ENCODE measurements at places on chromosomes 2 and 18.

DNA sequence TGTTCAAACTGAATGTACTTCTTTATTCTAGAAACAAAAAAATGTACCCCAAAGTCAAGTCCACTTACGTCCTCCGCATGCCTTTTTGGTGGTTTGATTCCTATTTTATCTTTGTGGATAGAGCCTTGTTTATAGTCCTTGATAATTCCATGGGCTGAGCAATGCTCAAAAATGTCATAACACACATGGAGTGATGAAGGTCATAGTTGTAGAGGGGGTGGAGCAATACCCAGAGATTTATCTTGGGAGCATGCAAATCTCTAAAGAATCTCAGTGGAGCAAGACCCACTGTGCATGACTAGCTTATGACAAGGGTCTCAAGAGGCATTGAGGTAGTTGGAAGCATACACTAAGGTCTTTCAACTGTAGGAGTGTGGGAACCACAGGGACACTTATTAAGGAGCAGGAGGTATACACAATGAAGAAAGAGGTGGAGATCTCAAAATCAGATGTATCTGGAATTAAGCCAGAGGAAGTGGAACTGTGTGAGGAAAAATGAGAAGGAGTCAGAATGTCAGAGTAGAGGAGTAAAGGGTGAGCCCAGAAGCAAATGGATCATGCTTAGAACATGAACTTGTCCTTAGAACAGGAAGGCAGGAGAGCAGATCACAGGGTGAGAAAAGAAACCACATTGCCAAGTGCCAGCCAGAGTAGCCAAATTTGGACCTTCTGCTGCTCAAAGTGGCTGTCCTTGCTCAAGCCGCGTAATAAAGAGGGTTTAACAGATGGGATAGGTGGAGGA lies 68.1 kb upstream of the STK39 start:
- DNase-seq: no peak

DNA sequence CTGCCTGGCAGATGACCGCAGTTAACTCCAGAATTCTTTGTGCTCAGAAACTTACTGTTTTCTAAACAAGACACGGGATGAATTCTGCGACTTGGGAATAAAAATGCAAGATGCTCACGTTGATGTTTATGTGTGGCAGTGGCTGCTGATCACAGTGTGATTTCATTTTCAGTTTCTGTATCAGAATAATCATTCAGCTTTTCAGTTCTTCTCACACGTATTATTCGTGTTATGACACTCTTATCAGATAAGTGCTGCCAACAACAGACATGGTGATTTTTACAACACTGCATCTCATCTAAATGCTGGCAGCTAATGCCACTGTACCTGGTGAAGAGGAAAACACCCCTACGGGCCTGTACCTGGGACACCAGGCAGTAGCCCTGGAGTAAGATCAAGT lies 272.9 kb upstream of the REV1 start:
- no peak for DNase-seq

DNA sequence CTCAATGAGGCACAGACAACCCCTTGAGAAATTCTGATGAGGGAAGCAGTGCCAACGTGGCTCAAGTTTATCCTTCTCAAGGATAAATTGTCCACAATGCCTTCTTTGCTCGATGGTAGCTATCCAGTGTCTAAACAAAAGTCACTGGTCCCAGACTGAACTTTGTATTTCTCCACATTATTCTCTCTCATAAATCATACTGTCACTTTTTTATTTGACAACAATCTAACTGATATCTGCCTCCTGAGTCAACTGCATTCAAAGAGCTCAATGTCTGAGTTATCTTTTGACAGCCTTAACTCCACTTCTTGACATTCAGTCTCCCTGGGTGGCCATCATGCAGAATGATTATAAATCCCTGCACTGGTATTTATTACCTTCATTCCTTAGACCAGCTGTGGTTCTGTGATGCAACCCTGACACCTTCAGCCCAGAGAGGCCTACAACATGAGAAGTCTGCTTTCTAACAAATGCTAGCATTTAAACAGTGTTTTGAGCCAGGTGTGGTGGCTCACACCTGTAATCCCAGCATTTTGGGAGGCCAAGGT lies 38.2 kb downstream of the IMMT start:
- no peak for DNase-seq

DNA sequence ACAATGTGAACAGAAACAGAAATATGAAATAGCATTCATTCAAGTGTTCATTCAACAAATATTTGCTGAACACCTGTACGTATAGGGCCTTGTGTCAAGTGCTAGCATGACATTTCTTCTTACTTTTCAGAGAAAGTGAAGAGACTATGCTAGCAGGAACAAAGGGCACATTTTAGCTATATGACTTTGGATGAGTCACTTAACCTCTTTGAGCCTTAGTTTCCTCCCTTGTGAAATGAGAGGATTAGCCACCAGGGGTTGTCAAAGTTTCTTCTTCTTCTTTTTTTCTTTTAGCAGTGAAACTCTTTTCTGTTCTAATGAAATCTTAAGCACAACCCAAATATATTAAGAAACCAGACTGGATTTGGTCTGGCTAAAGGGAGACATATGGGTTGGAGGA lies 53.1 kb downstream of the FIGN start:
- no peak for DNase-seq

GRCh38 chr18:9055185-9055584 lies 47.3 kb upstream of the NDUFV2 start:
- no peak for DNase-seq

- no peak for DNase-seq
Observed at GRCh38 chr2:10499275-10499907, 51.3 kb upstream of the ODC1 start.

DNA sequence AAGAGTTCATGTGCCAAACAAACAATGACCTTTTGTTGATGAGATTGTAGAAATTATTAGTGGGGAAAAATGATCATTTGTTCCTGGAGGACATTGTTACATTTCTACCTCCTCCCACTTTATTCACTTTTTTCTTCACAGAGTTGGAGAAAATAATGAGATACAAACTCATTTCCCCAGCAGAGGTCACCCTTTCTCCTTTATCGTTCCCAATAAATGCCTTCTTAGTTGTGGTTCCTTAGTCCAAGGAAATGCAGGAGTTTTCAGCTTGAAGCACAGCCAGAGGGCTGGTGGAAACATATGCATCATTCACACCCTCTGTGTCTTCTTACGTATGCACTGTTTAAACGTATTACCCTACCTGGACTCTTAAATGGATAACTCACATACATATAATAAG lies 108.8 kb downstream of the SLC4A3 start:
- DNase-seq: no peak

DNA sequence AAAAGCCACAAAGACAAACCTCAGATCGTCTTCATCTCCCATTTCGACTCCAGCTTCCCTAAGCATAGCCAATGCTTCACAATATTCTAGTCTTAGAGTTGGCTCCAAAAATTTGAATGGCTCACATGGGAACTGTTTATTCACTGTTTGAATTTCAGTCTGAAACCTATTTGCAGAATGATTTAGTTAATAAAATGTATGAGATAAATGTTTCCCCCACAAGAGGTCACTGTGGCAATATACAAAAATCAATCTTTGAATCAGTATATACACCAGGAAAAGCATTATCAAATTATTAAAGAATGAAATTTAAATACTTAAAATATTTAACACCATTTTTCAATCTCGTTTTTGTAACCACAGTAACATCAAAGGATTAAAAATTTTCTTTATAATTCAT lies 40.0 kb upstream of the MCM6 start:
- DNase-seq: no peak

GRCh38 chr2:88067189-88067588 lies 436 bp upstream of the SMYD1 start:
- no peak for DNase-seq

- DNase-seq: no peak
Observed at GRCh38 chr2:71882949-71883472, 264.7 kb downstream of the CYP26B1 start.

DNA sequence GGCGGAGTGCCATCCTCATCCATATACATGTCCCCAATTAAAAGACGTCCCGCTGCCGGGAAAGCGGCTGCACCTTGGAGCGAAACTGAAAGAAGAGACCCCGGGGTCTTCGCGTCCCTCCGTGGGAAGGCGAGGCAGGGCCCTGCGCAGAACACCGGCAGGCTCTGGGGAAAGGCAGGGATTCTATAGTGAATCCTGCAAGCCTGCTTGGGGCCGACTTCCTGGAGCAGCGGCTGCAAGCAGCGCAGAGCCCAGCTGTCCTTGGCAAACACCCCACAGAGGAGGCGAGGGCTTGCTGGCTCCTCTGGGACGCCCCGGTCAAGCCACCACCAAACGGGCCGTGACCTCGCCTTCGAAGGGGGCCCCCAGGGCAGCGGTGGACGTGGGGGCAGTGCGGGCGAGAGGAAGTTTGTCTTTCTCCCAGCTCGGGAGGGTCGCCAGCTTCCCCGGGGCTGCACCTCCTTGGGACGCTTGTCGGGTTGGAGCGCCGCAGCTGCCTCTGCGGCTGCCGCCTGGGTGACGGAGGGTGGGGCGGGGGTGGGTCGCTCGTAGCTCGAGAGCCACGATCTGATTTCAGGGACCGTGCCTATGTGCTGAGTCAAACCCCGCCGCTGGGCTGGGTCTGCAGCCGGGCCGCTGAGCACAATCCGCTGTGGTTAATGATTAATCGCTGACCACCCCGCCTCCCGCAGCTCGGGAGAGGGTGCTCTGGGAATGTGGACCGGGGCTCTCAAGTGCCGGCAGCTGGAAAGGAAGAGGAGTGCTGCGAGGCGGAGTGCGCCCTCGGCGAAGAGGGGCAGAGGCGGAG lies 486 bp upstream of the GPR39 start:
- DNase-seq: no peak

DNA sequence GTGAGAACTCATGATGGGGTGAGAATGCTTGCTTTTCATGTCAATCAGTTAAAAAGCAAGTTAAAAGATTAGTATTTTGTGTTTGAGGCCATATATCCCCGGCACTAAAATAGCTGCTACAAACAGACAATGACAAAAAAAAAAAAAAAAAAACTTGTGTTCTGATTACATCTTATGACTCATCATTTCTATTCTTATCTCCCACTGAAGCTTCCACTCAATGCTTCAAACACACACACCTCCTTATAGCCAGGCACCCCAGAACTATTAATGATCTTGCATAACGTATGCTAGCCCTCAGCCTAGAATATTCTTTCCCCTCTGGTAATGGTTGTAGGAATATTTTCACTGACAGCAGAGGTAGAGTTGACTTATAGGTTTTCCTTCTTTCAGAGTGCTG lies 778.3 kb downstream of the TRIB2 start:
- DNase-seq: no peak

DNA sequence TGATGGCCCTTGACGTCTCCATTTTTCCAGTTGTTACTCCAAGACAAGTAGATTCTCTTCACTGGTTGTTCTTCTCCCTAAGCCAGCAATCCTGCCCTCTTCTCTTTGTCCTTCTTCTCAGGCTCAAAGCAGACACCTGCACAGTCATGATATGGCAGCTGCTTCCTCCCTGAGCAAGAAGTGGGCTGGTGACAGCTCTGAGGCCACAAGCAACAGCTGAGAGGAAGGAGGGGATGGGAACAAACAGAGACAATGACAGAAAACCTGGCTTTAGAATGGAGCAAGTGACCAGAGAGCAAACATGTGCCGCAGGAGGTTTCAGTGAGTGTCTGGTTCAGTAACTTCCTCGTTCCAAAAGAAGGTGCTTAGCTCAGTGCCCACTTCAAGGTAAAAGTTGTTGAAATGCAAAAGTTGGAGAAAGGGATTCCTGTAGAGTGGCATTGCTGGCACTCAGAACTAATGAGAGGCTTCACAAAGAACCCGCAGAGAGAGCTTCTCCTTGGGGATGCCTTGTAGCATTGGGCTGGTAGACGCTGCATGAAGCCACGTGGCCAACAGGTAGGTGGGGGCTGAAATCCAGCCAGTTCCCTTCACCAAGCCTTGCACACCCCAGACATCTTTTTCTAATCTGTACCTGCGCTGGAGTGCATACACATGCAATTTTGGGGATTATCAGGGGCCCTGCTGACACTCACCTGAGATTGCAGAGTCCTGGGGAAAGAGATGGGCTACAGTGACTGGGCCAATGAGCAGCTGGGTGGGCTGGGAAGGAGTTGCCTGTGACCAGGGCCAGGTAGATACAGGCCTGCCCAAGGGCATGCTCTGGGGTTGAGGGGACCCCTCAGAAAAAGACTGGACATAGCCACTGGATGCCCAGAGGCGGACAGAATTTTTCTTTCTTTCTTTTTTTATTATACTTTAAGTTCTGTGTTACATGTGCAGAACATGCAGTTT lies 153.3 kb upstream of the RAB12 start:
- no peak for DNase-seq

- DNase-seq: no peak
Observed at GRCh38 chr18:48030616-48031480, 100.4 kb upstream of the SMAD2 start.

- no peak for DNase-seq
Observed at GRCh38 chr2:209308415-209308814, 115.4 kb upstream of the MAP2 start.

DNA sequence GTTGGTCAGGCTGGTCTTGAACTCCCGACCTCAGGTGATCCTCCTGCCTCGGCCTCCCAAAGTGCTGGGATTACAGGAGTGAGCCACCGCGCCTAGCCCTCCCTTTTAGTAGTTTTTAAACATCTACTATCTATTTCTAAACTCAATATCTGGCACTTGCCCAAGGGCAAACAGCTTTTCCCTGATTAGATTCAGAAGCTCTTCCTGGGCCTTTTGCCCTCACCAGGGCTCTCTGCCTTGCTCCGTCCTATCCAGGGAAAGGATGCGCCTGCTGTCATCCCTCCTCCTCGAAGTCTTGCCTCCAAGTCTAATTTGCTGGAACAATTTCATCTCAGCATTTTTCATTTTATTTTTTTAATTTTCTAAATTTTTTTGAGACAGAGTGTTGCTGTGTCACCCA lies 41.4 kb upstream of the FHOD3 start:
- no peak for DNase-seq

GRCh38 chr2:140990416-140990815 lies 1140.4 kb downstream of the LRP1B start:
- no peak for DNase-seq

DNA sequence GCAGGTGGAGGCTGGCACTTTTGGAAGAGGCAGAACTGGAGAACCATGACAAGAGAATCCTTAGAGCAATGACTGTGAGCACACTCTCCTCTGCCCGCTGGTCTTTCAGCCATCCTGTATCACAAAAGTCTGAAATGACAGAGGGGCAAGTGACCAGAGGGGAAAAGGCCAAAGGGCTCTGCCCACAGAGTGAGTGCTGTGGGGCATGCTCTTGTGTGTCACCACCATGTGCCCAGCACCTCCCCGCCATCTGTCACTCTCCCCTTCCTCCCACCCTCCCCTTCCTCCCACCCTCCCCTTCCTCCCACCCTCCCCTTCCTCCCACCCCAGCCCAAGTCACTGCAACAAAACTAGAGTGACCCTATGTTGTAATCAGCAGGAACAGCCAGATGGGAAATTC lies 31.9 kb downstream of the DAW1 start:
- no peak for DNase-seq

DNA sequence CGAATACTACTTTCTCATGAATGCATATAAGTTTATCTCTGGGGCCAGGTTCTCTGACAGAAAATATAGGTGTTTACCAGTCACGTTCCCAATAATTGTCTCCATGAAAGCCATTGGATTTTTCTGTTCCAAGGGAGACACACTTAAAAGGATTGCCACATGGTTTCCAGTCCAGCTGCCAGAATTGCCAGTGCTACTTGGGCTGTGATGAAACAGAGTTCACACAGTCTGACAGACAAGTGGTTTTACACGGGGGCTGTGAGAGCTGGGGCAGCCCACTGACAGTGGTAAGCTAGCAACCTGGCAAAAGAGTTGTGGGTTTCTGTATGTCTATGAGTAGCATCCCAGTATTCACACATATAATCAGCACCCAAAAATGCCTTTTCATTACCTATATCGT lies 27.7 kb upstream of the ATRAID start:
- DNase-seq: no peak

- no peak for DNase-seq
Observed at GRCh38 chr2:69018678-69019095, 5.7 kb downstream of the ANTXR1 start.
